ENCODE measurements at places on chromosomes 16 and 17.

DNA sequence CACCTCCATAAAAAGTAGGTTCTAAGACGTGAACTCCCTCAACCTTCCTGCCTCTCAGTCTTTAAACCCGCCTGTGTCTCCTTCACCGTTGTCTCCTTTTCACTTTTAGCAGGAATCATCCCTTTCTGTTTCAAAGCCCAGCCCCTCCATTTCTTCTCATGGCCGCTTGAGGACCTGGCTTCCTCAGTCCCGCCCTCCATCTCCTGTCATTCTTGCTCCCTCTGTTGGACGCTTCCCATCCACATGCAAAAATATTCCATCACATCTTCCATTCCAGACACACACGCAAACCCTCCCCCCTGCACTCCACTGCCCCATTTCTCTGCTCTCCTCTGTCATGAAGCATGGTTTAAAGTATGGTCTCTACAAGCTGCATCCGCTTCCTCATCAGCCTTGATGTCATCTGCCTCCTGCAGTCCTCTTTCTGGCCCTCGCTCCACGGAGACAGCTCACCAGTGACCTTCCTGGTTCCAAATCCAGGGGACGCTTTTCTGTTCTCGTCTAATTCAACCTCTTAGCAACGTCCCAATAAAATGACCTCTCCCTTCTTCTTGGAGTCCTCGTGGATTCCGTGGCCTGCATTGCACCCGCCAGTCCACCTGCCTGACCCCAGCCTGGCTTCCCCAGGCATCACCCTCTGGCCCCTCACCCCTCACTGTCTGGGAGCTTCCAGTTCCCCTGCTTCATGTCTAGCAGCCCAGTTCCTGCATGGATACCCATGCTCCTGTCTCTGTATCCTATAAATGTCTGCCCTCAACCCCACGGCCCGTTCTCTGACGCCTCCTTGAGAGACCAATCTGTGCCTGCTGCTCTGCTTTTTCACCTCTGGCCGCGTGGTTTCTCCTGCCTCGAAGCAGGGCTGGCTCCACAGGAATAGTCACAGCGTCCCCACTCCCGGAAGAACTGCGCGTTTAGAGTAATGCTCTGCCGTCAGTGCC, 26.2 kb downstream of the ANKRD40 start:
- DNase-seq, result no peak

GRCh38 chr16:53912155-53912554, 208.2 kb downstream of the FTO start:
- no peak for DNase-seq

GRCh38 chr16:73289232-73289631, 241.3 kb upstream of the ZFHX3 start:
- DNase-seq, result no peak

GRCh38 chr17:4969047-4969550, 1.5 kb upstream of the SPAG7 start:
- no peak for DNase-seq

GRCh38 chr16:87700406-87701077, 65.2 kb downstream of the KLHDC4 start:
- no peak for DNase-seq

GRCh38 chr17:74280093-74280513, 6.1 kb downstream of the DNAI2 start:
- DNase-seq, result no peak

DNA sequence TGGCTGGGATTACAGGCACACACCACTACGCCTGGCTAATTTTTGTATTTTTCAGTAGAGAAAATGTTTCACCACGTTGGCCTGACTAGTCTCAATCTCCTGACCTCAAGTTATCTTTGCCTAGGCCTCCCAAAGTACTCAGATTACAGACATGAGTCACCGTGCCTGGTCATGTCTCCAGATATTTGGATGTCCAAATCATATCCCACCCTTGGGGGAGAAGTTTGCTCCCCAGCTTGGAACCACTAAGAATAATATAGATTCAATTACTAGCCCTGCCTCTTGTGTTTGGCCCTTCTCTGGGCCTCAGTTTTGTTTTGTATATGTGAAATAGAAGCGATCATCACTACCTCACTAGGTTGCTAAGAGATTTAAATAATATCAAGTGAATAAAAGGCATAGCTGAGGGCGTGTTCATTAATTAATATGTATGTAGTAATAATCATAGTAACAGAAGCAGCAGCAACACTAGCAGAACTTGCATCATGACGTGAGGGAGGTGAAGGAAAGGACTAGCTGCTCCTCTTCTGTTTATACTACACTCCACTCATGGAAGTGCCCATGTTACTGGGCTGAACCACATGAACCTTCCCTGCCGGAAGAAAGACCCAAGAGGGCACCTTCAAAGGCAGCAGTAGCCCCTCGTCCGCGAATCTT, 253.6 kb upstream of the XYLT1 start:
- no peak for DNase-seq

- no peak for DNase-seq
Observed at GRCh38 chr17:82384730-82385481, 13.3 kb downstream of the UTS2R start.

DNA sequence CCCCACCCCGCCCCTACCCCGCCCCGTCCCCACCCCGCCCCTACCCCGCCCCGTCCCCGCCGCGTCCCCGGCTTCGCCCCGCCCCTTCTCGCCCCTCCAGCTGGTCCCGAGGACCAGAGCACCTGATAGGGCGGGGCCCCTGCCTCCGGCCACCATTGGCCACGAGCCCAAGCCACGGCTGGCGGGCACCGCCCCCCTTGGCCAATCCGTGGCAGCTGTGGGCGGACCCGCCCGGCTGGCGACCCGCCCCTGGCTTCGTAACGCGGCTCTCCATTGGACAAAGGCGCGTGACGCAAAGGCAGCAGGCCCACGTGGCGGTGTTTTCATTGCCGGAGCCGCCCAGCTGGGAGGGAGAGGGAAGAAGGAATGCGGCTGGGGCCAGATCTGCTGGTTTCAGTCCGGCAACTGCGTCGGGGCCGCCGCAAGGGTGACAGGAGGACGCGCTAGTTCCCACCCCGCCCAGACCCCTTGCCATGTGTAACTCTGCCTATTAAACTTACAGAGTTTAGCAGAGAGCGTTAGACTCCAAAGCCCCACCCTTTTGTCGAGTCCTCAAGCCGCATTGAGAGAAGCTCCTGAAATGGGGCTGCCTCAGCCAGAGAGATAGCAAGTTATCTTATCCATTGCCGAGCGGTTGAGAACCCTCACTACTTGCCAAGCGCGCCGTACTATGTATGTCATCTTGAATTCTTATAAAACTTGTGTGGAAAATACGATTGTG, 403 bp upstream of the WIPI1 start:
- DNase-seq, result peak; percentile 92

- DNase-seq, result no peak
Observed at GRCh38 chr16:56748191-56748590, 18.3 kb downstream of the NUP93 start.

- DNase-seq, result no peak
Observed at GRCh38 chr17:8873801-8874715, 6.6 kb upstream of the PIK3R6 start.

- no peak for DNase-seq
Observed at GRCh38 chr17:57785022-57785421, 39.9 kb upstream of the CCDC182 start.

GRCh38 chr16:80300876-80301275, 239.9 kb upstream of the DYNLRB2 start:
- no peak for DNase-seq

DNA sequence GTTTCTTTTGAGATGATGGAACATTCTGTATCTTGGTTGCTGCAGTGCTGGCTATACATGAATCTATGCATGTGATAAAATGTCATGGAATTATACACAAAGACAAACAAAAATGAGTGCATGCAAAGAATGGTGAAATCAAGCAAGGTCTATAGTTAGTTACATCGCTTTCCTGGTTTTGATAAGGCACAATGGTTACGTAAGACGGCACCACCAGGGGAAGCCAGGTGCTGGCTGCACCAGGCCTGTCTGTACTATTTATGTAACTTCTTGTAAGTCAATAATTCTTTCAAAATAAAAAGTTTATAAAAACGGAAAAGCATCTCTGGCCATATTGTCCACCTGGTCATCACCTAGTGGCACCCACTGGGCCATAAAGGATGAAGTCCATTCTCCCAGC, 46.5 kb downstream of the ARHGAP27 start:
- DNase-seq, result no peak

DNA sequence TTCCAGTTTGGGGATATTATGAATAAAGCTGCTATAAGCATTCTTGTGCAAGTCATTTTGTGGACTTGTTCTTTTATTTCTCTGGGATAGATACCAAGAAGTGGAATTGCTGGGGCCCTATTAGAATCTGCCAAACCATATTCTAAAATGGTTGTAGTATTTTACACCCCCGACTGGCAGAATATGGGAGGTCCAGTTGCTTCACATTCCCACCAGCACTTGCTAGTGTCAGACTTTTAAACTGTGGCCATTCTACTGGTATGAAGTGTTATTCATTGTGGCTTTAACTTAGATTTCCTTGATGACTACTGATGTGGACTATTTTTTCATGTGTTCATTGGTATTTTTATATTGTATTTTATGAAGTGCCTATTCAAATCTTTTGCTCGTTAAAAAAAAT, 18.1 kb upstream of the NUP93 start:
- no peak for DNase-seq

DNA sequence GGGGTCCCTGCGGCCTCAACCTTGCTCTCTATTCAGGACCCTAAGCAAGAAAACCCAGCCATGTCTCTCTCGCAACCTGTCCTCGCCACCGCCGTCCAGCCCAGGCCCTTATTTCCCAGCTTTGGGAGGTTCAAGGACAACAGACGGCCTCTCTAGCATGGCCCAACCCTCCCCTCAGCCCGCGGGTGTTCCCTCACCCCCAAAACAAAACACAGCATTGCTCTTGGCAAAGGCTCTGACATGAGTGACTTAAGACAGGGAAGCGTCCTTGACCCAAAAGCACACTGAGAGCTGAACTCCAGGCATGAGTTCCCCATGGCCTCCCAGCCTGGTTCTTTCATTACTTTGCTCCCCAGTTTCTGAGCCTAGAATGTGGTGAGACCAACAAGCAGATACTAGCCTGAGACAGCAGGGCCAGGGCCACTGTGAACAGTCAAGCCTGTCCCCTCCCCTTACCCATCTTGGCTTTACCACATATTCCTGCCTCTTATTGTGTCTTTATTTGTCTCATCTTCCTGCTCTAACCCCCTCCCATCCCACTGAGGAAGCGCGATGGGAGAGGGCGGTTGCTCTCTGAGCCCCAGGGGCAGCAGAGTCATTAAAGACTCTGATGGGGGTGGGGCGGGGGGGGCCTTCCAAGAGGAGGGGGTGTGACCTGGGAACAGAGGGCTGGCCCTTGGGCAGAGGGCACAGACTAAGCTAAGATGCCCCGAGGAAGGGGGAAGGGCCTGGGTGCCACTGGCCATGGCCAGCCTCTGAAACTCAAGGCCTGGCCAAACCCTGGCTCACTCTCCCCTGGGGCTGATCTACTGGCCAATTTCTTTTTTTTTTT, 11.8 kb downstream of the SREBF1 start:
- no peak for DNase-seq

DNA sequence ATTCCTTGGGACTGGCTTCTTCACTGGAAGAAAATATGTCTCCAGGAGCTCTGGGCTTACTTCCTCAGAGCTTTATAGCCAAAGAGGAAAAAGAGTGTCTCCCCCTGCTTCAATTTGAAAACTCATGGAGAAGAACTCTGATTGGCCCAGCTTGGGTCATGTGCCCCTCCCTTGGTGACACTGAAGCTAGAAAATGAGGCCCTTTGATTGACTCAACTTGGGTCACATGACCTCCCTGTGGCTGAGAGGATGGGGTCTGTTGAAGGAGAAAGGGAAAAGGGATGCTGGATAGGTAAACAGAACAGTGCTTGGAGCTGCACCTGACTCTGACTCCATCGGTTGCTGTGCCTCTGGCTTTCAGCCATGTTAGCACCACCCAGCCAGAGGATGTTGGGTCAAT, 70.6 kb upstream of the KSR1 start:
- no peak for DNase-seq

DNA sequence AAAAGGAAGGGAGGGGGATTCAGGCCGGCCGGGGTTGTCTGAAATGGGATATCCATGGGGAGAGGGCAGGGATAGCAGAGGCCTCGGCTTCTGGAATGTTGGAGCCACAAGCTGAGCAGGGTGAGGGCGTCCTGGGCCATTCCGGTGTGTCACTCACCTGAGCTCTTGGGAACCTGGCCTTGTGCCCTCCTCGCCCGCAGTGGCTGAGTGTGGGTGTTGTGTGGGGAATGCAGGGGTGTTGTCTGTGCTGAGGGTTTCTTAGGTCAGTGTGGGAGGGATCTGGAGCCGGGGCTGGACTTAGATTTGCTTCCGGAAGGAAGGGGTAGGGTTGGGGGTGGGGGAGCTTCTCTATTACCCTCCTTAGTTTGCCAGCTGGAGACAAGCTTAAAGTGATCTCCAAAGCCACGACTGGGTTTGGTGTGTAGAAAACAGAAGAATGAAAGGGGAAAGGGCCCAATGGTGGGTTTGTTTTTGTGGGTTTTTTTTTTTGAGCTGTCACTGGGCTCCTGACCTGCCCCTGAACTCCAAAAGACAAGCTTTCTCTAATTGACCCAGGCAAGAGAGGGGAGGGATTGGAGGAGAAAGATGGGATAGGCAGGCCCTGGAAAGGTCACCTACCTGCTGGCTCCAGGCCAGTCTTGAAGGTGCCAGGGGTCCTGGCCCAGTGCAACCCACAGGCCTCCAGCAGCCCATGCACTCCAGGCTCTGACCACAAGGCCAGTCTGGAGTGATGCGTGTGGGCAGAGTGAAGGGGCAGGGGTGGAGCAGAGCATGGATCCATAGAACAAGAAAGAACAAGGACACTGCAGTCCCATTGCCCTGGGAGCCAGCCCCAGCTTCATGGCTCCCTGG, at the start of gene SULT1A2:
SULT1A2 (minus strand) TSS at position 211 of the 852 bp plus-strand sequence. CDS start 1,120 bp downstream, outside the sequence.
- no peak for DNase-seq

- no peak for DNase-seq
Observed at GRCh38 chr16:89365044-89365467, 125.3 kb downstream of the ANKRD11 start.

GRCh38 chr17:59842901-59843652, 49.7 kb downstream of the TUBD1 start:
- peak; percentile 54 for DNase-seq

DNA sequence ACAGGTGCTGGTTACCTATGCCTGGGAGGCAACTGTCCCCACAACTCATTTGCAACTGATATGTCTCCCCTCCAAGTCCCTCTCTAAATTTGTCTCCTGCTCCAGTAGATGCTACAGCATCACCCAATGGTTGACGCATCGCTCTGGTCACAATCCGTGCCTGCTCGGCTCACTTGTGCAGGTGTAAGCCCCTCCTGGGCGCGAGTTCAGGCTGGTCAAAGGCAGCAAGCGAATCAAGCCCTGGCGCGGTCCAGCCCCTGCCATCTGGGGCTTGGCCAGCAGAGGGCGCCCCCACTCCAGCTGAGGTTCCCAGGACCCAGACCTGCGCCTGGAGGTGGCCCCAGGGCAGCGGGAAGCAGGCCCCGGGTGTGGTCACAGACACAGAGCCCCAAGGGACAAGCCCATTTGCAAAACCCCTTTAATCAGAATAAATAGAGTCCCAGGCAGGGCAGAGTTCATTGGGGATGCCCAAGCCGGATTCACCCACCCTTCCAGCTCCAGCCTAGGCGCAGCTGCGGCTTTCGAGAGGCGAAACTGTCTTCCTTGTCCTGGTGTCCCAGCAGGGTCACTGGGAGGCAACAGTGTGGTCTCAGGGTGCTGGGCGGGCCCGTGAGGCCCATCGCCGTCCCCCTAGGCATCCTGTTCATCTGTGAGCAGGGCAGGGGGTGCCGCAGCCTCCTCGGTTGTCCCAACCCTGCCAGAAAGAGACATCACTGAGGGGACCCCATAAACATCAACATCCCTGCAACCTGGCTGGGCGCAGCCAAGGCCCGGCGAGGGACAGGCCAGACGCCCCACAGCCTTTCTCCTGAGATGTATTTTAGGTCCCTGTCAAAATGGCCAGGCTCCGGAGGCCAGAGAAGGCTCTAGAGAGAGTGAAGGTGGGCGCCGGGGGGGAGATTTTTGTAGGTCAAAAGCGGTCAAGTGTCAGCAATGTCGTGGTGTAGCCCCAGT, 15.8 kb downstream of the TMC6 start:
- DNase-seq, result peak; percentile 67

GRCh38 chr17:40111221-40112128, 10.3 kb upstream of the MSL1 start:
- DNase-seq, result no peak

Data from stimulated activated CD4-positive, alpha-beta T cell treated with anti-CD3 and anti-CD28 coated beads, TNF-alpha, amount 100 ng/mL, for 1 hour (primary cell).